B cell (primary cell): ENCODE measurements at places on chromosomes 2 and 18.
A peak's percentile ranks its signal among the peaks of the same experiment; 100 is the strongest.

DNA sequence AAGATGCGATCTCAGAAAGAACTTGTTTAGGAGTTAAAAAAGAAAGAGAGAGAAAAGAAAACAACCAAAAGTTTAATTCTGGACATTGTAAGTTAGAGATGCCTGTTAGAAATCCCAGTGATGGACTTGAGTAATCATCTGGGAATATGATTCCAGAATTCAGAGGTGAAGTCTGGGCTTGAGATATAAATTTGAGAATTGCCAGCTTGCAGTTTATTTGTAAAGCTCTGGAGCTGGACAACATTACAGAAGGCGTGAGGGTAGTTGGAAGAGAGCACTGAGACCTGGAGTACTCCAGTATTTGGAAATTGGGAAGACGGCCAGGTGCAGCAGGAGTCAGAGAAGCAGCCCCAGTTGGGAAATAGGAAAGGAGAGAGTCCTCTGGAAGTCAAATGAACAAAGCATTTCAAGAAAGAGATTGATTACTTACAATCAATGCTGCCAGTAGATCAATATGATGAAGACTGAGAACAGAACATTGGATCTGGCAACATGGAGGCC lies 128.8 kb upstream of the ARHGAP28 start:
- DNase-seq = no peak

GRCh38 chr2:238159071-238159539 lies 335 bp downstream of the ERFE start:
- DNase-seq = no peak

GRCh38 chr2:151239624-151240023 lies 22.0 kb downstream of the RBM43 start:
- no peak for DNase-seq

- no peak for DNase-seq
Observed at GRCh38 chr18:61855449-61856378, 37.1 kb downstream of the RNF152 start.

GRCh38 chr2:16206191-16206944 lies 266.0 kb downstream of the MYCN start:
- DNase-seq = no peak

GRCh38 chr2:54605836-54606235 lies 117.6 kb upstream of the EML6 start:
- DNase-seq = no peak

DNA sequence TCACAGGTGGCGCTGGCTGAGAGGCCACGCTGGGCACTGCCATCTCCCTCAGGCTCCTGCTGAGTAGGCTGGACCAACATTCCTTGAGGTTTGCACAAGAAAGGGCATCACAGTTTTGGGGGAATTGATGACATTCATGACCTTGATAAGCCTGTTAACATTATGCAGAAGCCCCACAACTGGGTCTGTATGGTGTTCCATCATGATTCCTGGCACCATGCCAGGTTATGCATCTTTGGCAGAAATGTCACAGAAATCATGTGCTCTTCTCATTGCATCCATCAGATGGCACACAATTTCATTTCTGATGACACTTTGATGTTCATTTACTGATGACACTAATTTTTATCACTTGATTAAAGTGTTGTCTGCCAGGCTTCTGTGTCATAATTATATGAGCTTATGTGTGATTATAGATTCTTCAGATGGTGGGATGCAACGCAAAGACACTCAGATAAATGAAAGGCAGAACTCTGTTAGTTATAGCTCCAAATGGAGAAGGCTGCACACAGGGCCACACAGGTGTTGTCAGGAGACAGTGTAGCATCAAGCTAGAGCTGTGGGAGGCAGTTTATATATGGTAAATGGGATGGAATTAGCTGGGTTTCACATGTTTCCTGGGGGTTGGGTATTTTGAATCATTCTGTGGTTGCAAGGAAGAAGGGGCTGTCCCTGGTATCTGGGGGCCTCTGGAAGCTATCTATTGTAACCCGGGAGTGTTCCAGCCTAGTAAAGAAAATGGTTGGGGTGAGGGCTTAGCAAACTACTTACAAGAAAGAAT lies 191.3 kb downstream of the SLC39A10 start:
- peak; percentile 10 for DNase-seq

DNA sequence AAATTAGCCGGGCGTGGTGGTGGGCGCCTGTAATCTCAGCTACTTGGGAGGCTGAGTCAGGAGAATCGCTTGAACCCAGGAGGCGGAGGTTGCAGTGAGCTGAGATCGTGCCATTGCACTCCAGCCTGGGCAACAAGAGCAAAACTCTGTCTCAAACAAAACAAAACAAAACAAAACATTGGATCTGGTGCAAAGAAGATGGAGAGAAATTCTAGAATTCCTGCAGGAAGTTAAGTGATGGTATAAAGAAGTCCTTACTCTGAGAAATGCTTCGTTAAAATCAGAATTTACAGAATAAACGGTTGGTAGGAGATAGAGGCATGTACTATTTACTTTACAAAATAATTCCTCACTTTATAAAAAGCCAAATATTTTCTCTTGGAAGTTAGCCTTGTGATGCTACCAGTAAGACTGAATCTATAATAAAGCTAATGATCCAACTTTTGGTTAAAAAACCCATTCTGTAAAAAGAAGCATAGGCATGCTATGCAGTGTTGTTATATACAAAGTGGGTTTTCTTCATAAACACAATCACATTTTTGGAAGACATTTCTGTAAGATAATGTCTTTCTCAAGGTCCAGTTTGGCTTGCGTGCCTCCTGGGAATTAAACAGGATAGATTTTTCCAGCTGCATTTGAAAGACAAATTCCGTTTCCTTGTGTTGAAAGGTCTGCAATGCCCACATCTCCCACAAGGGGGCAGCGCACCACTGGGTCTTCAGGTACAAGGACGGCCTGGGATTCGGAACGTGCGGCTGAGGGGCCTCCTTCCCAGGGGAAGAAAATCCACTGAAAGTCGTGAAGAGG lies 35.6 kb upstream of the PNO1 start:
- DNase-seq = peak; percentile 81

DNA sequence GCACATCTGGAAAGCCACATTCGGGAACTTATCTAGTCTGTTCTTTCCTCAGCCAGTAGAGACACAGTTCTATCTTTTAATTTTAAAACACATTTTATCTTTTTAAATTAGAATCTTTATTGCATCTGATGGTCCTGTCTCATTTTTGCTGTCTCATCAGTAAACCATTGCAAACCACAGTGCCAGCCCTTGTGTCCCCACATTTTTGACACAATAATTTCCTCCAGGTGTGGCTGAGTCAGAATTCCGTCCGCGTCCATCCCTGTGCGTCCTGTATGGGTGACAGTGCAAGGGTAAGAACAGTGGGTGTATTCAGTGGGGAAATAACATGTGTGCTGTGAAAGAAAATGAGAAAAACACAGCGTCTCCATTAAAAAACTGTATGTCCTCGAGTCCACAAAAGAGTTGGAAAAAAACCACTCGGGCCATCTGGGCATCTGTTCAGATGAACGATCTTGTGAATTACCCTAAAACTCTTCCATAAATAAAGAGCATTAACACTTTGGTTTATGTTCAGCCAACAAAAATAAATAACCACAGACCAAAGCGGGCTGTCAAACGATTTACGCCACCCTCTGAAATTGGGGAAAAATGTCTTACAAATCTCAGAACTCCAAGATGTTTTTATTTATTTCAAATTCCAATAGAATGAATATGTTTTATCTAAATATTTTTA lies 137.3 kb downstream of the ZNF516 start:
- no peak for DNase-seq

DNA sequence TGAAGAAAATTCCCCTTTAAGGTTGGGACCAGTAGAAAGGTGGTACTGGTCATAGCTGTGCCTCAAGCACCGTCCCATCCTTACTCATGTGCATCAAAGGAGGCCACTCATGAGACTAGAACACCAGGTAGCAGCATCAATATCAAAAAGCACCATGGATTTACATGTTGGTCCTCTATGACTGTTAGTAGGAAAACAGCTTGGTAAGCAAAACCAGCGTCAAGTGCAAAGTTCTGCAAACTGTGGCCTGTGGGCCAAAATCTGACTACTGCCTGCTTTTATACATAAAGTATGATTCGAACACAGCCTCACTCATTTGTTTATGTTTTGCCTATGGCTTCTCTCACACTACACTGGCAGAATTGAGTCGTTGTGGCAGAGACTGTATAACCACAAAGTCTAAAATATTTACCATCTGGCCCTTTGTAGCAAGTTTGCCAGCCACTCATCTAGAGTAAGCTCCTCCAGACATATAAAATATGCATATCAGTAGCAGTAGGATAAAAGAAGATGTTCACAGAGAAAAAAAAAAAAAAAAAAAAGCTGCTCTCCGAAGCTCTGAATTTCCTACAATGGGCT lies 119.7 kb upstream of the CTNNA2 start:
- no peak for DNase-seq

DNA sequence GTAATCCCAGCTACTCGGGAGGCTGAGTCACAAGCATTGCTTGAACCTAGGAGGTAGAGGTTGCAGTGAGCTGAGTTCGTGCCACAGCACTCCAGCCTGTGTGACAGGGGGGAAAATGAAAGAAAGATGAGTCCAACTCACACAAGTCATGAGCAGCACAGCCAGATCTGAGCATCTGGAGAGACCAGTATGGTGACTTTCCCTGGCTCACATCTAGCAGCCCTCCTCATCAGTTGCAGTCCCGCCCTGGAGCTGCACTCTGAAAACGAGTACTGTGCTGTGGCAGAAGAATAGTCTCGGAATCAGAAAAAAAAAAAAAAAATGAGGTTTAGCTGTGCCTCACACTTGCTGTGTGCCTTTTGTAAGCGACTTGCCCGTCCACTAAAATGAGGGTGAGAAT lies 74.4 kb upstream of the TRIB2 start:
- DNase-seq = no peak

- DNase-seq = no peak
Observed at GRCh38 chr2:176278927-176279326, 9.7 kb downstream of the MTX2 start.

- no peak for DNase-seq
Observed at GRCh38 chr18:36420826-36421225, 123.3 kb downstream of the FHOD3 start.

DNA sequence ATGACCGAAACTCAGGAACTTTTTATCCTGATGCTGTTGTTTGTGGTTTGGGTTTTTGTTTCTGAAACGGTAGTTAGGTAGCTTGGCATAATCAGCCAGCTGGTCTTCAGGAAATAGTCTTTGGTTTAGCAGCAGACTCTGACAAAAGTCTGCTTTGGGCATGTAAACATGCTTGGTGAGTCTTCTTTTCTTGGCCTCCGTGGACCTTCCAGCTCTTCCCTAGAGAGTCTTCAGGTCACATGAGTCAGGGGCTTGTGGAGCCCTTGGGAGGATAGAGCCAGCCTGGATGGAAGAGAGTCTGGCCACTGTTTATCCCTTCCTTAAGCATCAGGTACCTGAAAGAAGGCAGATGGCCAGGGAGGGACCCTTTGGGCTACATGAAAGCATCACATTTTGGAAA lies 154.5 kb downstream of the MGAT5 start:
- no peak for DNase-seq

DNA sequence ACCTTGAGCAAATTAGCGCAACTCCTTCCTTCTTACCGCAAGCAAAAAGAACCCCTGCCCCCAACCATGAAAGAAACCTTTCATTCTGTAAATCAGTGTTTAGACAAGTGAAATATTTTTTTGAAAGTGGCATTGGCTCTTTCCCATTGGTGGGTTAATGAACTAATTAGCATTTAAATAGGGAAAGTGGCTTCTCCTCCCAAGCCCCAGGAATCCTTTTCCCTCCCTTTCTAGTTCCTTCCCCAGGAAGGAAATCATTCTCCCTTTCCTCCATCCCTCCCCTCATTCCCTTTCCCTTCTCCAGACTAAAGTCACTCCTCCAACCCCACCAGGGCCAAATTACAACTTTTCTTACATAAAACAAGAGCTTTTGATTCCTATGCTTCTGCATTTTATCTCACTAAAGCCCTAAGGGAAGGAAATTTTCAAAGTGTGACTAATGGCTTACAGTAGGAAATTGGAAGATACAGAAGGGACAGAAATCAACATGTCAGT lies 22.9 kb upstream of the TYMS start:
- no peak for DNase-seq

GRCh38 chr2:115584507-115584906 lies 1142.1 kb downstream of the DPP10 start:
- no peak for DNase-seq
